NCI-H446 treated with DMSO at 0.1 percent for 48 hours (cell line): ENCODE measurements at places on chromosomes 5 and 9.

- peak; percentile 52 for DNase-seq
These were observed 190.6 kb downstream of the MPDZ start for GRCh38 chr9:13088720-13089427.

DNA sequence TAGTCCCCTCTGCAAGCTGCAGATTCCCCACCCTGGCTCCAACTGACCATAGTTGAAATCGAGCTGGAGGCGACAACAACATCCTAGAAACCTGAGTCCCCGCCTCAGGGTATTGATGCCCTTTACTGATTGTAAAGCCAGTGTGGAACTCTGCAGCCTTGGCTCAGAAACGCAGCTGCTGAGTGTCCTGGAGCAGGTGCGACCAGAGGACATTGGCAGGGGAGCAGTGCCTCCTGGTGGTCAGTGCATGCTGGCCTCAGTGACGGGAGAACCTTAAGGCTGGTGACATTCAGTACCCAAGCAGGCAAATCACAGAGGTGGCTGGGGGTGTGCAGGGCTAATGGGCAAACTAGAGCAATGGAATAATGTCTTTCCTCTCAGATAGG lies 20.4 kb upstream of the ZNF354B start:
- no peak for DNase-seq

GRCh38 chr5:59037041-59037440 lies 454.2 kb downstream of the RAB3C start:
- no peak for DNase-seq

GRCh38 chr5:17918373-17919104 lies 284.3 kb downstream of the TAF11L14 start:
- DNase-seq: peak; percentile 46

DNA sequence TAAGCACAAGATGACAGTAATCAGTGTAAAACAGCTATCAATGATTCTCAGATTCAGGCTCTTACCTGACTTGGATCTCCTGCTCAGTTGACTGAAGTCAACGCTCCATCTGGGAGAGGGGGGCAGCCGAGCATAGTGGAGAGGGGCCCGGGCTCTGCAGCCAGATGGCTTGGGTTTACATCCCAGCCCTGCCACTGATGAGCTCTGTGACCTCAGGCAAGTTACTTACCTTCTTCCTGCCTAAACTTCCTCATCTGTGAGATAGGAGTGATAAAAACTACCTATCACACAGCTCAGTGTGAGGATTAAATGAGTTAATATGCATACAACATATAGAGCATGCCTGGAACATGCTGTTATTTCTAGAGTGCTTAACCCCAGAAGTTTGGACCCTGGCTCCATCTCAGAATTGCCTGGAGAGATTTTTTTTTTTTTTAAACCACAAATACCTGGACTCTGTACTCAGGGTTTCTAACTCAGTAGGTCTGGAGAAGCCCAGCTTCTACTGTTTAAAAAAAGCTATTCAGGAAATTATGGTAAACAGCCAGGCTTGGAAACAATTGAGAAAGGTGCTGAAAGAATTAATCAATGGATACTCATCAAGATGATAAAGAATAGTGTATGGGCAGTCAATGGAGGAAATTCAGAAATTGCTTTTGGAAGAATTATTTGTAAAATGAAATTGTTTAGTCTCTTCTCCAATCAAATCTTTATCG lies 72.2 kb downstream of the ANKRD55 start:
- DNase-seq: no peak

DNA sequence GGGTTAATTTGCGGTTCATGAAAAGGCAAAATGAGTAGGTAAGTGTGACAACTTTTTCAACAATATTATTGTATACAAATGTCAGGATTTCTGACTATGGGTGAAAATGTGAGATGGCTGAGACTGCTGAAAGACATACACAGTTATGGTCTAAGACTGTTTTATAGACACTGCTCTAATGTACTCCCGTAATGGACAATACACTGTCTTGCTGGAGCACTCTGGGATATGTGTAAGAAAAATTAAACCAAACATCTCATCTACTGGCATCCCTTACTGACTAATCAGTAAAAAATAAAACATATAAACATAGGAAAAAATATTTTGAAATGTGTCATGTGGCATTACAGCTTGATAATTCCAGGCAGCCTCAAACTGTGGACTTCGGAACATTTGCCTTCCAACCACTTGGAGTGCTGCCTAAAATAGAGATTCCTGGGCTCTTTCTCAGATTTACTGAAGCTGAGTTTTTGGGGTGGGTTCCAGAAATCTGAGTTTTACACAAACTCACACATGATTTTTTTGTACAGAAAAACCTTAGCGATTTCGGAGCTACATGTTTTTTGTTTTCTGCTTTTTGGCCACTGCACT lies 233.9 kb upstream of the TBCA start:
- DNase-seq: no peak

DNA sequence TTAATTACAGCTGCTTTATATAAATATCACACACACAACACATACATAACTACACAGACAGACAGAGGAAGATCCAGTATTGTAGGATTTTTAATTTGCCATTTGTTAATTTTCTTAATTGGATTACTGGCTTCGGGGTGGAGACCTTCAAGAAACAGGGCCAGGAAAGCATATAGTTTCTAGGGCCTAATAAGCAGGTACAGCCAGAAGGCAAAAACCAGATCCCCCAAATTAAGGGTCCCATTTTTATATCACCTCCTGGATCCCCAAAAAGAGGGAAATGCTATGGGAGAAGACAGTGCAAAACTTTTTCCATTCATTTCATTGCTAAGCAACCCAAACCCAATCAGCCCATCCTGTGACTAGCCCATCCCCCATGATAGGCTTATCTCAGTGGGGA lies 373.3 kb upstream of the FAM174A start:
- DNase-seq: no peak

DNA sequence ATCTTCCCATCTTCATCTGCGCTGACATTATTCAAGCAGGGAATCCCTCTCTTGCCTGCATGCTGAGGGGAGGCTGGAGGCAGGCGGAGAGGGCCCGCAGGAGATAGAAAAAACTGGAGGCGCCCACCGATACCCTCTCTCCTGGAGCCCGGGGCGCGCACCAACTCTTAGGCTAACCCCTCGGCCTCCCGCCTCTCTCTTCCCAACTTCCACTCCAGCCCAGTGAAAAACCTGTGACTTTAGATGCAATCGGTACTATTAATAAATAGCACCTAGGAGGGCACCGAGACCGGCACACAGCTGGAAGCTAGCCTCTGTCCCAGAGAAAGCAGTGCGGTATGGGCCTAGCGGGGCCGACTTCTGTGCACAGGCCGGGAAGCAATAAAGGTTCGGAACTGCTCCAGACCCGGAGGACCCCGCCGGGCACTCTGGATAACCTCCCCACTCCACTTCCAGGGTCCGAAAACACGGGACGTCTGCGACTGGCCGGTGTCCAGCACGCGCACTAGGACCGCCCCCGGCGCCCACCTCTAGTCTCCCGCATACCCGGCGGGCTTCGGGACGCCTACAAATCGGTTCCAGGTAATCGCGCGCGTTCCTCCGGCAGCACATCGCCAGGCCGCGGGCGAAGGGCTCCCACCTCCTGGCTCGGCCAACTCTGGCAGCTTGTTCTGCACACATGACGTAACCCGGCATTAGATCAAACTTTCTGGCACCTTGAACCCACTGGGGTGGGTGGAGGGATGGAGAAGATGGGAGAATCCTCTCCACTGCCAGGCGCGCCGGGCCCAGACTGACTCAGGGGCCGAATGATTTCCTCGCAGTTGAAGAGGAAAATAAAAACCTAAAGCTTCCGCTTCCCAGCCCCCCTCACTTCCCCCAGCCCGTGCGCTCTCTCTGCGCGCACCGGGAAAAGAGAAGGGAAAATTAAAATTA lies 1.4 kb downstream of the EFNA5 start:
- DNase-seq: peak; percentile 78

- no peak for DNase-seq
These were observed 124.1 kb upstream of the KCNN2 start for GRCh38 chr5:114237766-114238165.

DNA sequence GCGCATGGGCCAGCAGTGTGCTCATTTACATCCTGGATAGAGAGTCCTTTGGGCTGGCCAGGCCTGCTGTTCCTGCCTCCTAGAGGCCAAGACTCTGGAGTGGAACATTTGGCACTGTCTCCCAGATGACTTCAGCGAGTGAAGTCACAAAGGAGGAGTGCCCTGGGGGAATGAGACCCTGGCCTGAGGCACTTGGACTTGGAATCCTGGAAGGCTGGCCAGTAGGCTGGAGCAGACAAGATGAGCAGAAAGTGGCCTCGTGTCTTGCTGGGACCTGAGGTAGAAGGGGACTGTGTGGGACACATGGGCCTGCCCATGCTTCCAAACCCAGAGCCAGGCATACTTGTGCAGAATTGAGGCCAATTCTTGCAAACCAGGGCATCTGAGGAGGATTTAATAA lies at the start of gene TSSK1B:
TSS of gene TSSK1B (minus strand) at position 101 of the 400 bp plus-strand sequence. CDS start 150 bp downstream, outside the sequence.
- DNase-seq: peak; percentile 61

GRCh38 chr9:91949946-91950664 lies at the start of gene ROR2:
Gene ROR2 (minus strand): TSS chr9:91950228.
- no peak for DNase-seq

DNA sequence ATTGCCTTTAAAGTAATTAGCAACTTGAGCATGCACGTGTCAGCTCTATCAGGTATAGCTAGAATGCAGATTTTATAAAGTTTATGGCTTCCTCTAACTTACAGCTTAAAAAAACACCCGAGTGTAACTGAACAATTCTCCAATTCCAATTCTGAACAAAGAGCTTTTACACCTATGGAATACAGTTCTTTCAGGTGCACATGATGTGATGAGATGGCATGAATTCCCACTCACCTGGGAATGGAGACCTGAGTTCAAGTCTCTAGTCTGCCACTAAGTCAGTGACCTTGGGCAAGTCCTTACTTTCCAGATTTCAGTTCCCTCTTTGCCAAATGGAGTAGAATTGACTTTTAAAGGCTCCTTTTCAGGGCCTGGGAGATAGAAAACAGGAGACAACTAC lies 1.8 kb downstream of the ZFAND5 start:
- DNase-seq: no peak

DNA sequence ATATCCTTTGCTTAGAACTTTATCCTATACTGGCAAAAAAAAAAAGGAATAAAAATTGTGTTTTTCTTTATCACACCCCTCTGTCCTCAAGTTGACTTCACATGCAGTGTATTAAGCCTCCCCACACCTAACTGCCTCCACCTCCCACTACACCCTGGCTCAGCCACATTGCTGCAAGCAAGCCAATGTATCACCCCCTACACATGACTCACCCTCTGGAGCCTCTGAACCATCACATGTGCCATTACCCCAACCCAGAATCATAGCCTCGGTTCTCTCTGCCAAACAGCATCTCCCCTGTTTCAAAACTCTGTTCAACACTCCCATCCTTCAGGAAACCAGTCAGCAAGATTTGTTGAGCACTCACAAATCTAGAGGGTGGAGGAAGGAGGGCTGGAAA lies 209.0 kb downstream of the CWC27 start:
- peak; percentile 23 for DNase-seq

DNA sequence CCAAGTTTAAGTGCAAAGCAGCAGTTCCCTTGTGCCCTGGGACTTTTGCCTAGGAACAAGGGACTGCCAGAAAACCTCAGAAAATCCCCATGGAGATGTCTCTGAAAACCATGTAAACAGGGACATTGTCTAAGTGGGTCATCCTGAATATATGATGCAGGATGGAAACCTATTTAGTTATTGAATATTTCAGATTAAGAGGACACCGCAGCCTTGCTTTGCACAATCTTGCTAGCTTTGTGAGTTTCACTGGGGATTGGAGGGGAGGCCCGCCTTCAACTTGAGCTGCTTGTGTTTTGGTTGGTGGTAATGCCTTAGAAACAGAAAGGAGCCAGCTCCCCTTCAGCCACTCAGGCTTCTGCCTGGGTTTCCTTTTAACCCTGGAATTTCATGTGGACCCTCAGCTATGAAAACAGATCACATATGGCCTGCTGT lies 112.8 kb downstream of the C9orf152 start:
- DNase-seq: peak; percentile 31

DNA sequence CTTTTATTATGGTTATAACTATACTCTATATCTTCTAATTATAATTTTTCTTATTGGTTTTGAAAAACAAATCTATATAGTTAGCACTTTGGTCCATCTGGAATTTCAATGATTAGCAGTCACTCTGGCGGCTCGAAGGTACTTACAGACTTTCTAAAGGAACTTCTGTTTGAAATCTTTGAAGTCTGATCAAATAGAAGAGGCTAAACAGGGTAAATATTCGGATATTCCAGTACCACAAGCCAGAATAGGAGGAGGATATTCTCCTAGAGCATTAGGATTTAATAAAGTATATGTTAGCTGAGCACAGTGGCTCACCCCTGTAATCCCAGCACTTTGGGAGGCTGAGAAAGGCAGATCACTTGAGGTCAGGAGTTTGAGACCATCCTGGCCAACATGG lies 38.7 kb upstream of the HSD17B3 start:
- no peak for DNase-seq

DNA sequence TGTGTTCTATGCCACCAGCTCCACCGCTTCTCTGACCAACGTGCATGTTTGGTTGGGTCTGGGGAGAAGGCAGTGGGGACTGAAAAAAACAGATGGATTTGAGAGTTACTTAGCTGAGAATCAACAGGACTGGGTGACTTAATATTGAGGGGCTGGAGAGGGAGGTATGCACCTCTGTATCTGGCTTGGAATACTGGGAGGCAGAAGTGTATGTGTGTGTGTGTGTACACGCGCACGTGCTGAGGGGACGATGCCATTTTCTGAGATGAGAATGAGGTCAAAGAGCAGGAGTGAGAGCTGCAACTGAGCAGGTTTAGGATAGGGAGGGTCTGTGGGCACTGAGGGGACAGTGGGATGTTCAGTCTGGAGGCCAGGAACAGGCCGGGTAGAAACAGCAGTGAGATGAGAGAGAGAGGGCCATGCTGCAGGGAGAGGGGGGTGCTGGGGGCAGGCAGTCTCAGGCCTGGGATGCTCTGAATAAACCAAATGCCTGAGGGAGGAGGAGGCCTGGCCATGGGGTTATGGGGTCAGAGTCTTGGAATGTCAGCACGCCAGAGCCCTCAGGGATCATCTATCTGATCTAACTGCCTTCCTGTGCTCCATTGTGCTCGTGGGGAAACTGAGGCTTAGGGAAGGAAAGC lies 14.0 kb downstream of the PDGFRB start:
- DNase-seq: no peak

- no peak for DNase-seq
These were observed 11.1 kb downstream of the PRRC2B start for GRCh38 chr9:131404987-131405386.

- no peak for DNase-seq
These were observed 85.8 kb upstream of the DMRT1 start for GRCh38 chr9:755454-756381.

- DNase-seq: no peak
These were observed 18.1 kb downstream of the TCF7 start for GRCh38 chr5:134132372-134133187.

DNA sequence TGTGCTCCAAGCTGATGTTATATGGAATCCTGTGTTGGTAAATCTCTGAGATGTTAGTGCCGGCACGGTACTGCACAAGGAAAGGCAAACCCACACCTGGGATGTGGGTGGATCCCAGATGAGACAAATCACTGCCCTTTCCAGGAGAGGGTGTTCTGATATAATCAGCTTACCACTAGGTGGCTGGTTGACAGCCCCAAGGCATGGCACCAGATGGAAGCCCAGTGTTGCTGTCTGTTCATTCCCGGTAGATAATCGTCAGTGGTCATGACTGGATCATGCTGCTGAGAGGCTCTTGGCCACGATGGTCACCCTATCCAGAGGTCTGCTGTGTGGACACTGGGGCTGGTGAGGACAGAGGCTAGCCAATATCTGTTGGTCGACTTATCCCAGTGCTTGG lies 184.0 kb downstream of the CACNA1B start:
- no peak for DNase-seq

- DNase-seq: no peak
These were observed 590.8 kb upstream of the ADAMTS16 start for GRCh38 chr5:4549351-4549750.
